ENCODE measurements at places on chromosomes 12 and 14. TPM values are rescaled to one million over a fixed set of nuclear protein-coding genes. Genes with fewer than 3 reads are reported as not detected.

Gene BRI3BP
- total RNA-seq, result 6.8 TPM

Gene OTOGL
- total RNA-seq, result not detected

DNA sequence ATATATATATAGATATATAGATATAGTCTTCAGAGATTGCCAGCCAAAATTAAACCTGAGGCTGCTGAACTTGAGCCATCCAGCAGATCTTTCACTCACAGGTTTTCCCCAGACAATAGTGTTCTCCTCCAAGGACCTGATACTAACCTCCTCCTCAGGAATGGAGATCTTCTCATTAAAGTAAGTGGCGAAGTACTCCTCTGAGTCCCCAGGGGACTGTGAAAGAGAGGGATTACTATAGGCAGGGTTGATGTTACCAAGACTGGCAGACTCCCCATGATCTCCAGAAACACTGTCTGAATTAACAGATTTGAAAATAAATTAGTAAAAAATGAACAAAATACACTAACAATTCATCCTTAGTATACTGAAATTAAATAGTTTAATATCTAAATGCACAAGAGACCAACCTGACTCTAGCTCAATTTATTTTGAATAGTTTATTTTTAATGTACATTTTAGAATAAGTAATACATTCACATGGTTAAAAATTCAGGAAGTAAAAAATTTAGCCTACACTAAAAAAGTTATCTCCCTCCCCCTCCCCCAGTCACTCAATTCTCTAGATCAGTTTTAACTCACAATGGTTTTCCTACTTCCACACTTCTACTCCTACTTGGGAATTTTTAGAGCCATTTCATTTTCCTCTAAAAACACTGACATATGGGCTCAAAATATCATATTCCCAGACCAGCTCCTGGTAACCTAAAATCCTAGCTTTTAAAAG lies 17.7 kb downstream of the SLC11A2 start:
- DNase-seq, result no peak

- DNase-seq, result no peak
Observed at GRCh38 chr12:119432949-119433348, 98.4 kb downstream of the CCDC60 start.

Gene MYH6
- 0.13 TPM for total RNA-seq

DNA sequence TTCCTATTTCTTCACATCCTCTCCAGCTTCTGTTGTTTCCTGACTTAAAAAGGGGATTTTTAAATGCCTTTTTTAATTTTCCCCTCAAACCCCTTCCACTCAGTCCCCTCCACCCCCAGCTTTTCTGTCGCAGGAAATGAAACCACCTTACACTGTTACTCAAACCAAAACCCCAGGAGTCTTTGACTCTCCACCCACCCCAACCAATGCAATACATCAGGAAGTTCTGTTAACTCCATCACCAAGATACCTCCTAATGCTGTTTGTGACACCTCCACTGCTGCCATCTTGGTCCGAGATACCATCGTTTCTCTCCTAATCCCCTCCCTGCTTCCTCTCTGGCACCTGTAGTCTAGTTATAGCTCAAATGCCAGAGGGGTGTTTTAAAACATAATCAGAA lies 25.4 kb upstream of the CPM start:
- no peak for DNase-seq

DNA sequence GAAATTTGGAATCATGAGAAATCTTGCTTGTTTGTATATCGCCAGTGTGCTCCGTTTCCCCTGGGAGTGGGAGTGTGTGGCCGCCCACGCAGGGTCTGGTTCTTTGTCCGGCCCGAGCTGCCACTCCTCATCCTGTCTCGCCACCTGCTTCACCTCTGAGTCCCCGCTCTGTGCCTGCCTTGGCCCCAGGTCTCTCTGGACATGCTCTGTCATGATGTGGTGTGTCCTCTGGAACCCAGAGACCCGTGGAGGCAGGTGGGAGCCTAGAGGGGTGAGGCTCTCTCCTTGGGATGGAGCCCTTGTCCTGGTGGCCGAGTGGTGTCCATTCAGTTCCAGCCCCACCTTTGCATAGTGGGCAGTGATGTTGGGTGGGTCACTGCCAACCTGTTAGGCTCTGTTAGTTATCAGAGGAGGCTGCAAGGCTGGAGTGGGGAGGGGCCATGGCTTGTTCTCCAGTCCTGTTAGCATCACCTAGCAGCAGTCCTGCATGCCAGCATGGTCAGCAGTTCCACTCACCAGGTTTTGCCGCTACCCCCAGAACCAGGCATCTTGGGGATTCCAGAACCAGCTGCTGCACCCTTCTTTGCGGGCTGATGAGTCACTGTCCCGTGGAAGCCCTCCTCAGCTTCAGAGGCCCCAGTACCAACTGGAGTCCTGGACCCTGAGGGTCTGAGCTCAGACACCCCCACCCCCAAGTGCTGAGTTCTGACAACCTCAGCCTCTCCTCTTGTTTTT lies 76.5 kb downstream of the EP400 start:
- no peak for DNase-seq

DNA sequence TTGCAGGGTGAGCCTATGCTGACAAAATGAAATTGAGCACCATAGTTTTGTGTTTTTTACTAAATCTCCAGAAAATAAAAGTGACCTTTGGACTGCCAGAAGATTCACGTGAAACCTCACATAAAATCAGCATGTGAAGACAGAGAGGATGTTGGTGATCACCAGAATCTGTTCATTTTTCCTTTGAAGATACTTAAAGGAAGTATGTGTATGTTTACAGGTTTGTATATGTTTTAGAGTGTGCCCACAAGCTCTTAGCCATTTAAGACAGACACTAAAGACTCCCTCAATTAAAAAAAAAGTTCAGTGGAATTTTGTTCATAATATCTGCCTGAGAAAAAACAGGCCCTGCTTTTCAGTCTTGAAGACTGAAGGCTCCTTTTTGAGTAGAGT lies 25.9 kb downstream of the DDX47 start:
- DNase-seq, result no peak

GRCh38 chr12:102874819-102875218 lies 42.2 kb downstream of the PAH start:
- DNase-seq, result no peak

Gene CABP1
- total RNA-seq, result not detected

DNA sequence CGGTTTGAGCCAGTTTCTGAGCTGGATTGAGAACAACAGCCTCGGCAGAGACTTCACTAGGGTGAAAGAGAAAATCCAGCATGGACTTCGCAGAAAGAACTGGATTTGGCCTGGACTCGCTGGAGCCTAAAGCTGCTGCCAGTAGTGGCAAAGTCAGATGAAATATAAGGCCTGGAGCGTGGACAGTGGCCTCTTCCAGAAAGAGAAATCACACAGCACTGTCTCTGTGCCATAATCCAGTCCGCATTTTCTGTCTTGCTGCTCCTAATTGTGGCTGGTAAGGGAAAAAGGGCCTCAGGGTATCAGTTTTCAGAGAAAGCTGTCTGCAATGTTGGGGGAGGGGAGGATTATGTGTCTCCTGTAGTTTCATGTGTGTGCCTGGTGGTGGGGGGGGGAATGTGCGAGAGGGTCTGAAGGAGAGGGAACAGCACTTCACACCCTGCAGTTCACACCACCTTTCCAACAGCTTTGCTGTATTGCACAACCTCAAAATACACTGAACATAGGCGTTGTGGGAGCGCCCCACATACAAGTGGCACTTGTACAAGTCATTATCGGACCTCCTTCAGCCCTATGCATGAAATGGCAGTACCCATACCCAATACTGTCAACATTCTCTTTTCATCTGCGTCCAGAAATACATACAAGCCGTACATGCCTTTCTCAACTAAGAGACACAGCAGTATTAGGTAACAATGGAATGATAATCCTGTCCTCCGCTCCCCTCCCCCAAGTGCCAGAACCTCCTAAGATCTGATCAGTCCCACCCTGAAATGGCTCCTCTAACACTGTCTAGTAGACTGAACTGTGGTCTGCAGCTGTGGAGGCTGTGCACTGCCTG lies 107.5 kb upstream of the ATF7IP start:
- DNase-seq, result no peak

DNA sequence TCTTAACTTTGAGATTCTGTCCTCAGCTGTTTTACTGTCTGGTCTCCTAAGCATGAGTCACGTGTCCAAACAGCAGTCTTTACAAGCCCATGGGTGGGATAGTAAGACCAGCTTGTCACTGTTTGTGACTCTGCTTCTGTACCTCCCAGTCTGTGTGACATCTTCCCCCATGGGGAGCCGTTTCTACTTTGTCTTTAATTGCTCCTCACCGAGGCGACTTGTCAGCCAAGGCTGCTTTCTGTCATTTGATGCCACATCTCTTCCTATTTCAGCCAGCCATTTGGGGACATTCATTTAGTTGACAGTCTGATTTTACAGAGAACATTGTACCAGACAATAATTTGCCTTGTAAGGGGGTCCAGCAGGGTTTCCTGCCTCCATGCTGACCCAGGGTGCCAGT lies 534.8 kb downstream of the NRXN3 start:
- DNase-seq, result no peak

Gene PAPOLA
- 87.5 TPM for total RNA-seq

DNA sequence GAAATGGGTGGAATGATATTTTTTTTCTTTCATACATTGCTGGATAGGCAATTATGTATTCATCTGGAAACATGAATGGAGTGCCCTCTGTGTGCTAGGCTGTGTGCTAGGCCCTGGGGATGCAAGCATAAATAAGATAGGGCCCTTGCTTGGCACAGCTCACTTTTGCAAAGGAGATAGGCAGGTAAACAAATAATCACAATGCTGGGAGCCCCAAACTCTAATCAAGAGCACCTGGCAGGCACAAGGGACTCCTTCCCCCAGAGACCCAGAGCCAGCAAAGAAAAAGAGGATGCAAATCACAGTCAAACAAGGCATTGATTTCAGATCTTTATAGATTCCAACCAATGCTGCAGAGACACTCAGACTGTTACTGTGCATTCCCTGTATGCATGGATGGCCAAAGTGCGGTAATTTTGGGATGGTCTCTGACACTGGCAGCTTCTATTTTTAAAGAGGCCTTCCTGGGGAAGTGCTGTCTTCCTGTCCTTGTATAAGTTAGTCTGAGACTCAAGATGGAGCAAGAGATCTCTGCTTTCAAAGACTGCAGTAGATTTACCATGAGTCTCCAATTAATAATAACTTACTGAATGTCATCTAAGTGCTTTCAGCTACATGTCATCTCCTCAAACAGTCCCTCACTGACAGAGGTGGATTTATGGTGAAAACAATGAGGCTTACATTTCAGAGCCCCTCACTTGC lies 45.1 kb upstream of the CPM start:
- no peak for DNase-seq

Gene LUM
- total RNA-seq, result 21.4 TPM

Data from right lobe of liver (tissue), 6 donors.